ENCODE measurements at places on chromosomes 3 and 15. TPM values are rescaled to one million over a fixed set of nuclear protein-coding genes. Genes with fewer than 3 reads are reported as not detected.

DNA sequence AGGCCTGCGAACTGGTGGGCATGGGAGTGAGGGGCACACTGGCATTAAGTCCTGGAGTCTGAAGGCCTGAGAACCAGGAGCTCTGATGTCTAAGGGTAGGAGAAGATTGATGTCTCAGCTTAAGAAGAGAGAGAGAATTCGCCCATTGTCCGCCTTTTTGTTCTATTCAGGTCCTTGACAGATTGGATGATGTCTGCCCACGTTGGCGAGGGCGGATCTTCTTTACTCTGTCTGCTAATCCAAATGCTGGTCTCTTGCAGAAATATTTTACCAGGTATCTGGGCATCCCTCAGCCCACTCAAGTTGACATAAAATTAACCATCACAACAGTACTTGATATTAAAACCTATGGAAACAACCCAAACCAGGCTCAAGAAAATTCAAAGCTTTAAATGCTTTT lies 44.1 kb downstream of the MAP6D1 start:
- H3K27me3 ChIP-seq: no peaks in the 10 kb centered on the region
- H3K4me1 ChIP-seq: no peaks in the 10 kb centered on the region
- DNase-seq: no peak
- H3K36me3 ChIP-seq: no peaks in the 10 kb centered on the region
- H3K27ac ChIP-seq: no peak overlapping the region

DNA sequence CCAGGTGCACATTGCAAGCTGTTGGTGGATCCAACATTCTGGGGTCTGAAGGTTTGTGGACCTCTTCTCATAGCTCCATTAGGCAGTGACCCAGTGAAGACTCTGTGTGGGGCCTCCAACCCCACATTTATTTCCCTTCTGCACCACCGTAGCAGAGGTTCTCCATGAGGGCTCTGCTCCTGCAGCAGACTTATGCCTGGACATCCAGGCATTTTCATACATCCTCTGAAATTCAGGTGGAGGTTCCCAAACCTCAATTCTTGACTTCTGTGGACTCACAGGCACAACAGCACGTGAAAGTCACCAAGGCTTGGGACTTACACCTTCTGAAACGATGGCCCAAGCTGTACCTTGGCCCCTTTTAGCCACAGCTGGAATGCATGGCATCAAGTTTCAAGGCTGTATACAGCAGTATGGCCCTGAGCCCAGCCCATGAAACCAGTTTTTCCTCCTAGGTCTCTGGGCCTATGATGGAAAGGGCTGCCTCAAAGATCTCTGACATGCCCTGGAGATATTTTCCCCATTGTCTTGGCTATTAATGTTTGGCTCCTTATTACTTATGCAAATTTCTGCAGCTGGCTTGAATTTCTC lies 30.2 kb downstream of the CLDN1 start:
- no peaks in the 10 kb centered on the region for H3K27me3 ChIP-seq
- H3K36me3 ChIP-seq: no peaks in the 10 kb centered on the region
- no peak overlapping the region for H3K4me3 ChIP-seq
- H3K4me1 ChIP-seq: no peaks in the 10 kb centered on the region

- peak overlapping the region; percentile 93 for H3K27ac ChIP-seq
- DNase-seq: no peak
- no peak overlapping the region for H3K4me3 ChIP-seq
- H3K27me3 ChIP-seq: no peaks in the 10 kb centered on the region
- H3K36me3 ChIP-seq: no peaks in the 10 kb centered on the region
- H3K4me1 ChIP-seq: peaks cover 12% of the 10 kb centered on the region
Observed at GRCh38 chr3:52039426-52039825, 16.9 kb downstream of the DUSP7 start.

DNA sequence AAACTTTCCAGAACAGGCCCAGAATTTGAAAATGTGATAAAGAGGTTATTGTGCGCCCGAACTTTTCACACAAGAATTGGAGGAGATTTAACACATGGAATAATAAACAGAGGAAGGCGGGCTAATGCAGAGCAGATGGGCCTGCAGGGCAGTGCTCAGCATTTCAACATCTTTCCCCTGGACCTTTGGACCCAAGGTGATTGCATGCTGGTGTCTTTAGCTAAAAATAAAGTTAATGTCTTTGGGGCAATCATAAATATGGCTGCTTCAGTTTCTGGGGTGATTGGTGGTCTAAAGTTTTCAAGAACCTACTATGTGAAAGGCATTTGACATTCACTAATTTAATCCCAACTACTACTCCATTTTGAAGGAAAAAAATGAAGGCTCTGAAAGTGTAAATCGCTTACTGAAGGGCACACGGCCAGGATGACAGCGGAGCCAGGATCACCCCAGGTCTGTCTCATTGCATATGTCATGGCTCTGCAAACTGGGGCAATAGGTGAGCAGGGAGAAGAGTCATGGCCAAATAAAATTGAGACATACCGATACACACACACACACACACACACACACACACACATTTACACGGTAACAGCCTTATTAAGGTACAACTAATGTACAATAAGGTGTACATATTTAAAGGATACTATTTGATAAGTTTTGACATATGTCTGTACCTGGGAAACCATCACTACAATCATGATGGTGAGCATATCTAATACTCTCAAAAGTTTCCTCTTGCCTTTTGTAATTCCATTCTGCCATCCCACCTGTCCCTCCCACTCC lies 243.1 kb upstream of the LRRFIP2 start:
- H3K27ac ChIP-seq: no peak overlapping the region
- no peak for DNase-seq
- no peaks in the 10 kb centered on the region for H3K4me1 ChIP-seq
- H3K27me3 ChIP-seq: no peaks in the 10 kb centered on the region

DNA sequence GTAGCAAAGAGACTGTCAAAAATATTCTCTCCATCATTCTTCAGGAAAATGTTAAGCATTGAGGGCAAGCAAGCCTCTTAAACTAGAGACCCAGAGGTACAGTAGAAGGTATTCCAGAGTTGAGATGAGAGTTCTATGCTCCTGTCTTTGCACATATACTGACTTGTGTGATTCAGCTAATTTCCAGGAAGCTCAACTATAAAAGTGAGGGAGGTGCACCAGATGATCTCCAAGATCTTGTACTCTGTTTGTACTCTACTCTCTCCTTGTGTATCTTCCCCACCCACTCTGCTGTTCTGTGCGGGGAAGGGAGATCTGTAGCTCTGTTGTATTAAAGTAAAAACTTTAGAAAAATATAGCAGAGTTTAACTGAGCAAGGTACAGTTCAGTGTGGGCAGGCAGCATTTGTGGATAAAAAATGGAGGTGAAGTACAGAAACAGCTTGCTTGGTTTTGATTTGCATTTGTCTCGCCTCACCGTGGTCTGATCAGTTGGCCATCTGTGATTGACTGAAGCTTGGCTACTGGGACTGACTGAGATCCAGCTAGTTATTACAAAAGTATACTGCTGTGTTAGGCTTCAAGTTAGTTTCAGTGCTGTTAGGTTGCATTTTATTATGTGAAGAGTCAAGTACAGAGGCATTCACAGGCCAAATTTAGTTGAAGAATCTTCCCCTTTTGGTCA lies 463.1 kb upstream of the GOLIM4 start:
- no peak overlapping the region for H3K4me3 ChIP-seq
- H3K27me3 ChIP-seq: no peaks in the 10 kb centered on the region
- H3K4me1 ChIP-seq: no peaks in the 10 kb centered on the region
- H3K36me3 ChIP-seq: no peaks in the 10 kb centered on the region
- no peak overlapping the region for H3K27ac ChIP-seq

GRCh38 chr15:41506796-41507341 lies 6.8 kb downstream of the LTK start:
- H3K36me3 ChIP-seq: no peaks in the 10 kb centered on the region
- H3K4me3 ChIP-seq: no peak overlapping the region
- H3K4me1 ChIP-seq: peaks cover 5% of the 10 kb centered on the region
- peaks cover 35% of the 10 kb centered on the region for H3K27me3 ChIP-seq
- no peak overlapping the region for H3K27ac ChIP-seq

DNA sequence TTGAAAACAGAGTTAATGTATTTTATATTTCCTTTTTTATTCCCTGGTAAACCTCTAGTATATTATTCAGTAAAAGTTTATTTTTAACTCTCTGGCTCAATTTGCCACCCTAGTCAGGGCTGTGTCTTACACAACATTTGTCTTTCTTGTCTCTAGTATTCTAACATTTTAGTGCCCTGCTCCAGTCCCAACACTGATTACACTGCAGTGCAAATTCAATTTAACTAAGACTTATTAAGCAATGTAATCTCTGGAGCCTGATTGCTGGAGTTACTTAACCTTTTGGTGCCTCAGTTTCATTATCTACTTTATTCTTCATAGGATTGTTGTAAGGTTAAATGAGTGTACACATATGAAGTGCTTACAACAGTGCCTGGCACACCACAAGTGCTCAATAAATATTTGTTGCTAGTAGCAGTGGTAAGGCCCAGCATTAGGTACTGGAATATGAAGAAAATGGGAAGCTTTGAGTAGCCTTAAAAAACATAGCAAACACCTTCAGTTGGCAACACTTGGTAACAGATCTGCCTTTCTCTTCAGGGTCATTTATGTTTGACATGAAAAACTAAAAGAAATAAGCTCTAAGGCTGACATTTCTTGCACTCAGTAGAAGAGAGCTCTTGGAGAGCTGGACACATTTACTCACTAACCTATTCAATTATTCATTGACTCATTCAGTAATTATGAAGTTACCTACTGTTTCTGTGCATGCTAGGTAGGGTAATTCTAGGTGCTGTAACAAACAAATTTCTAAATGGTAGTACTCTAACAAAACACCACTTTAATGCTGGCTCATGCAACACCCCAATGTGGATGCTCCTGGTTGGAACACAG lies 364.5 kb upstream of the EPHA3 start:
- H3K4me3 ChIP-seq: no peak overlapping the region
- H3K27ac ChIP-seq: no peak overlapping the region
- H3K36me3 ChIP-seq: no peaks in the 10 kb centered on the region

- no peak overlapping the region for H3K4me3 ChIP-seq
- no peak for DNase-seq
- no peaks in the 10 kb centered on the region for H3K4me1 ChIP-seq
- H3K27me3 ChIP-seq: no peaks in the 10 kb centered on the region
- H3K27ac ChIP-seq: no peak overlapping the region
Observed at GRCh38 chr3:35954413-35954812, 315.1 kb downstream of the ARPP21 start.

GRCh38 chr15:92652576-92652966 lies 3.0 kb downstream of the FAM174B start:
- no peak overlapping the region for H3K27ac ChIP-seq
- H3K36me3 ChIP-seq: no peaks in the 10 kb centered on the region
- no peak overlapping the region for H3K4me3 ChIP-seq
- H3K4me1 ChIP-seq: no peaks in the 10 kb centered on the region
- no peaks in the 10 kb centered on the region for H3K27me3 ChIP-seq

GRCh38 chr3:152556731-152557254 lies 278.1 kb upstream of the P2RY1 start:
- no peak for DNase-seq
- no peaks in the 10 kb centered on the region for H3K4me1 ChIP-seq
- H3K36me3 ChIP-seq: no peaks in the 10 kb centered on the region
- H3K27me3 ChIP-seq: no peaks in the 10 kb centered on the region
- H3K4me3 ChIP-seq: no peak overlapping the region

- H3K4me3 ChIP-seq: no peak overlapping the region
- DNase-seq: no peak
- no peaks in the 10 kb centered on the region for H3K4me1 ChIP-seq
- no peaks in the 10 kb centered on the region for H3K36me3 ChIP-seq
Observed at GRCh38 chr15:94023531-94023930, 207.8 kb upstream of the MCTP2 start.

GRCh38 chr3:120796976-120797375 lies 54.4 kb downstream of the GTF2E1 start:
- no peak for DNase-seq
- no peaks in the 10 kb centered on the region for H3K27me3 ChIP-seq
- H3K36me3 ChIP-seq: no peaks in the 10 kb centered on the region
- no peaks in the 10 kb centered on the region for H3K4me1 ChIP-seq
- H3K27ac ChIP-seq: no peak overlapping the region
- H3K4me3 ChIP-seq: no peak overlapping the region

DNA sequence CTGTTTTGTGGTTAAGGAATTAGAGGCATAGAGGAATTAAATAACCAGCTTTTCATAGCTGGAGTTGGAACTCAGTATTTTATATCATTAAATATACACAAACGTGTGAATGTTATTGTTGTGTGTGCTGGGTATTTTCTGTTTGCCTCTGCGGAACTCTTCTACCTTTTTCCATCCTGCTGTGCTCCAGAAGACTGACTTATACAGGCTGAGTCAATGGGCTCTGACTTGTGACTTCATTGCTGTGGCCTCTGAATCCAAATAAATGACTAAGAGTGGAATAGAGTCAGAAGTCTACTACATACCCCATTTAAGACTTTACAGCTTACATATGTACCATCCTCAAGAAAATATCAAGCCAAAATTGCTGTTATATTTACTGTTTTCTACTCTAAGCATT lies 17.6 kb downstream of the ARIH1 start:
- no peak overlapping the region for H3K4me3 ChIP-seq
- no peak for DNase-seq
- no peak overlapping the region for H3K27ac ChIP-seq
- no peaks in the 10 kb centered on the region for H3K4me1 ChIP-seq
- no peaks in the 10 kb centered on the region for H3K36me3 ChIP-seq
- no peaks in the 10 kb centered on the region for H3K27me3 ChIP-seq

DNA sequence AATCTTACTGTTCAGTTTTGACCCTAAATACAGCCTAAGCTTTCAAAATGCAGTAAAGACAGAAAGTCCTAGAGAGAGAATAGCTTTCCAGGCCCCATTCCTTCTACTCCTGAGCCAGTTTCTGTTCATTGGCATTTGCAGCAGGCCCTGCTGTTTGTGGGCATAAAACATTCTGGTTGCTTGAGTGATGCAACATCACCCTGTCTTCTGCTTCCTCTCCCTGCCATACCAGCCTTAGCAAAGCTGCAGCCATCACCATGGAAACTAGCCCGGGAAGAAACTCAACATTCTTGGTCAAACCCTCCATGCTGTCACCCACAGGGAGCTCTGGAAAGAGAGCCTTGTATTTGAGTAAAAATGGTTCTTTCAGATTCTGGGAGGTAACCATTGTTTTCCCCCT lies 325.7 kb downstream of the MAGI1 start:
- H3K36me3 ChIP-seq: no peaks in the 10 kb centered on the region
- no peaks in the 10 kb centered on the region for H3K27me3 ChIP-seq
- H3K4me3 ChIP-seq: no peak overlapping the region
- no peaks in the 10 kb centered on the region for H3K4me1 ChIP-seq
- no peak for DNase-seq
- no peak overlapping the region for H3K27ac ChIP-seq

DNA sequence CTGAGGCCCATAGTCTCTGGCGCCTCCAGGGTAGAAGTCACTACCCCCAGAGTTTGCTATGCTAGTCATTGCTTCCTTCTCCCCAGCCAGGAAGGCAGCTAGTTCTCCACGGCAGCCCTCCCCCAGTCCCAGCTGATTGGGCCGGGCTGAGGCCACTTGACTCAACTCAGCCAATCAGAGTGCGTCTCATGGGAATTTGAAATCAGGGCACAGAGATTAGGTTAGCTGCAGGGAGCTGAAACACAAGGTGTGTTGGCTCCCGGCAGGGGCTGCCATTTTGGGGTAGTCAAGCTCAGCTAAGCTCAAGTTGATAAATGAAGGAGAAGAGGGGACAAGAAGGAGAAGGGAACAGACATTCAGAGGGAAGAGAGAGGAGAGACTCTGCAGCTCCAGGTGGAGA lies 32.8 kb downstream of the LINGO1 start:
- no peaks in the 10 kb centered on the region for H3K36me3 ChIP-seq
- no peak overlapping the region for H3K27ac ChIP-seq
- H3K4me1 ChIP-seq: no peaks in the 10 kb centered on the region
- DNase-seq: no peak
- H3K4me3 ChIP-seq: no peak overlapping the region

GRCh38 chr3:151015767-151016477 lies 43.4 kb upstream of the CLRN1 start:
- no peaks in the 10 kb centered on the region for H3K36me3 ChIP-seq
- H3K27me3 ChIP-seq: no peaks in the 10 kb centered on the region
- DNase-seq: no peak
- no peak overlapping the region for H3K27ac ChIP-seq

KIF9 gene
- 10.7 TPM for total RNA-seq

SLC6A11 gene
- total RNA-seq: under 0.01 TPM

LOXL1 gene
- 5.6 TPM for total RNA-seq

SYNPR gene
- total RNA-seq: not detected

HYAL1 gene
- 16.1 TPM for total RNA-seq

C2CD4A gene
- not detected for total RNA-seq
